ENCODE measurements at places on chromosomes 13 and 19.

GRCh38 chr13:66689037-66689619 is 541.0 kb downstream of the PCDH9 start:
- DNase-seq, result no peak

- no peak for DNase-seq
These were observed 4.1 kb downstream of the SLC17A7 start for GRCh38 chr19:49437231-49437630.

DNA sequence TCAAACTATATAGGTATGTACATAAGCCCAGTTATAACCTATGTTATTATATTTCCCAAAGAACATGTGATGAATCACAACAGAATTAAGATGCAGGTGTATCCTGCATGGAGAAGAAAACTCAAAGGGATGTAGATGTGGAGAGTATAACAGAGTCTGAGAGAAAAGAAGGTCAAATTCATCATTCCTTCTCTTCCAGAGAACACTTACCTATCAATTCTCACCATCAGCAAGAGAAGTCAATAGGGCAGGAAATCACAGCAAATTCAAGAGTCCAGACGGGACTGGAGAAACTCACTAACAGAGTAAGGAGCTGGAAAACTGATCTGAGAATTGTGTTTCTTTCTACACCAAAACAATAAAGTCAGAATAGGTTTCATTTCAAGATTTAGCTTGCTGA is 28.4 kb downstream of the DIAPH3 start:
- DNase-seq, result no peak

DNA sequence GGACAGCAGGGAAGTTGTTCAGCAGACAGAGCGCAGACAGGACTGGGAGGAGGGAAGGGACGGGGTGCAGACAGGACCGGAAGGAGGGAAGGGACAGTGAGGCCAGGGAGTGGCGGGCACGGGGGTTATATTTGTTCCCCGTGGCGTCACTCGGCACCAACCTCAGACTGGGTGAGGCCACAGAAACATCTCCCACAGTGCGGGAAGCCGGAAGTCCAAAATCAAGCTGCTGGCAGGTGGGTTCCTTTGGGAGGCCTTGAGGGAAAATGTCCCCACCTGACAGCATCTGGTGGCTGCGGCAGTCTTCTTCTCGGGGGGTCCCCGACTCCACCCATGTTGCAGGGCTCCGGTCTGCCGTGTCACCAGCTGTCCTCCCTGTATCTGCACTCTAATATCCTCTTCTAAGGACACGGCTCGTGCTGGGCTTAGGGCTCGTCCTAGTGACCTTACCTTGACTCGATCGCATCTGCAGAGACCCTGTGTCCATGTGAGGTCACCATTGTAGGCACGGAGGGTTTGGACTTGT is 133.0 kb downstream of the STK24 start:
- no peak for DNase-seq

DNA sequence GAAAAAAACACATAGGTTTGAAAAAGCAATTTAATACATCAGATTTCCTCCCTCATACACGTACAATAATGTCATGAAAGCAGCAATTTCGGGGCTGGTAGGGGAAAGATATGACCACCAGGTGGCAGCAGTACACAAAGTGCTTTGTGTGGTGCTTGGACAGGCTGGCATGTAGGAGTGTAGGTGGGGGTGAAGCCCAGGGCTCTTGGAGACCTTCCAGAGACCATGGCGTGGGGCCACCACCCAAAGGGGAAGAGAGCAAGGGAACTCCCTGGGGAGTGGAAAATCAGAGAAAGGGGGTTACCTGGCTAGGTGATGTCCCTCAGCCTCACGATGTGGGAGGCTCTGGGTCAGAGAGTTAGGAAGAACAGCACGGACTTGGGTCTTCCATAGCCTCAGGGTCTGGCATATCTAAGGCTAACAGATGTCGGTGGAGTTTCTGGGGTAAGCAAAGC is 11.8 kb upstream of the CCNA1 start:
- DNase-seq, result no peak

- DNase-seq, result no peak
These were observed 27.5 kb downstream of the DPRX start for GRCh38 chr19:53659292-53659691.

DNA sequence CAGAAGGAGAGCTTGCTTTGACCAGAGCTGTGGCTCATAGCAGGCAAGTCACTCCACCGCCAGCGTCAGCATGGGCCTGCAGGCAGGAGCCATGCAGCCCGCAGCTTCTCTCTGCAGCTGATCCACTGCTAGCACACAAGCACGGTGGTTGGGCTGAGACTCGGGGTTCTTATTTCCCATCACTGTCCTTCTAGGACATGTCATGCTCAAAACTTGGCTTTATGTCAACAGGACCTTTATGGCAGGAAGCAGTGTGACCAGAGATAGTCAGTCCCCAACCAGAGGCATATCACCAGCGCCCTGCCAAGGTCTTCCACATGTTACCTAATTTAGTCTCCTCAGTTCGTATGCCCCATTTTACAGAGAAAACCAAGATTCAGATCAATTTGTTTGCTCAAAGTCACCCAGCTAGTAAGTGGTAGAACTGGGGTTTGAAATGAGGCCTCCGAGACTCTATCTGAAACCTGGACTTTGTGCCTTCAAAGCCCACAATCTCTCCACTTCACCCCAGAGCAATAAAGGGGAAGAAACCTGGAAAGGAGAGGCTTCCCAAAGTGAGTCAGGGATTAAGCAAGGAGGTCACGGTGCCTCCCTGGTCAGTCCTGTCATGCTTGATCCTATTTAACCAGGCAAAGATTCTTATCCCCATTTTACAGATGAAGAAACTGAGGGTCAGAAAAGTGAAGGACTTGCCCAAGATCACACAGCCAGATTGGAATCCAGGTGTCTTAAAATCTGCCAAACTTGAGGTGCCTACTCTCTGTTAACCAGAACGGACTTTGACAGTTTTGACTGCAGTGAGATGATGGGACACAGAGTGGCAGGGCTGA is 5.1 kb downstream of the TMEM272 start:
- no peak for DNase-seq

DNA sequence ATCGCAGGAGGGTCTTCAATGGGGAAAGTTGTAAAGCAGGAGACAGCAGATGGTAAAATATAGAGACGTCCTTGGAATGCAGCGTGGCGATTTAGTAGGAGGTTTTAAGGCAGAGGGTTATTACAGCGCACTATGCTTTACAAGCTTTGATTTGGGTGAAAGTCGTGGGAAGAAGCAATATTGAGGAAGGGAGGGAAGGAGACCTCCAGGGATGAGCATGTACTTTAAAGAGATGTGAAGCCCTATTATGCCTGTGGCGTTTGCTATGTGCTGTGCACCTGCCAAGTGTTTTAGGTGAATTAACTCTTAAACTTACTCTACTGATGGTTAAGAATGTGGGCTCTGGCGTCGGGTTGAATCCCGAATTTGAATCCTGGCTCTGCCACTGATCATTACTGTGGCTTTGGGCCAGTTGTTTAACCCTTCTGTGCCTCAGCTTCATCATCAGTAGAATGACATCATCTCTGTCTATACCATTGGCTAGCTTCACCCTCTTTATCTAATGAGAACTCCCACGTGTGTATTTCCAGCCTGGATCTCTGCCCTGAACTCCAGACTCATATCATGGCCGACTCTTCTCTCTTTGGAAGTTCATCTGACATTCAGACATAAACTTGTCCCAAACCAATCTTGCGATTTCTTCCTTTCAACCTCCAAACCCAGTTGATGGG is 583 bp downstream of the CCDC61 start:
- no peak for DNase-seq

GRCh38 chr19:18848878-18849661 is 17.3 kb downstream of the UPF1 start:
- DNase-seq, result no peak
